ENCODE measurements at places on chromosomes 12 and 14.

- no peak for DNase-seq
Observed at GRCh38 chr12:3044141-3044630, 33.0 kb upstream of the TSPAN9 start.

GRCh38 chr14:92656306-92657081 lies 91.9 kb downstream of the LGMN start:
- no peak for DNase-seq

GRCh38 chr14:40093800-40094199 lies 661.6 kb upstream of the FBXO33 start:
- DNase-seq = no peak

- DNase-seq = no peak
Observed at GRCh38 chr14:45095143-45095542, 11.2 kb downstream of the PRPF39 start.

- DNase-seq = peak; percentile 91
Observed at GRCh38 chr12:127559349-127560040, 707.5 kb upstream of the TMEM132C start.

DNA sequence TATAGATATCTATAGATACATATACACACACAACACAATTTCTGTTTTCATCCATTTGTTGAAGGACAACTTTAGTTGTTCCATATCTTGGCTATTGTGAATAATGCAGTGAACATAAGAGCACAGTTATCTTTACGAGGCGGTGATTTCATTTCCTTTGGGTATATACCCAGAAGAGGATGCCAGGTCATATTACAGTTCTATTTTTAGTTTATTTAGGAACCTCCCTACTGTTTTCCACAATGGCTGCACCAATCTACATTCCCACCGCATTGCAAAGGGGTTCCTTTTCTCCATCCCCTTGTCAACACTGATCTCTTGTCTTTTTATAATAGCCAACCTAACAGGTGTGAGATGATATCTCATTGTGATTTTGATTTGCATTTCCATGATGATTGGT lies 143.4 kb upstream of the ARHGAP5 start:
- no peak for DNase-seq

DNA sequence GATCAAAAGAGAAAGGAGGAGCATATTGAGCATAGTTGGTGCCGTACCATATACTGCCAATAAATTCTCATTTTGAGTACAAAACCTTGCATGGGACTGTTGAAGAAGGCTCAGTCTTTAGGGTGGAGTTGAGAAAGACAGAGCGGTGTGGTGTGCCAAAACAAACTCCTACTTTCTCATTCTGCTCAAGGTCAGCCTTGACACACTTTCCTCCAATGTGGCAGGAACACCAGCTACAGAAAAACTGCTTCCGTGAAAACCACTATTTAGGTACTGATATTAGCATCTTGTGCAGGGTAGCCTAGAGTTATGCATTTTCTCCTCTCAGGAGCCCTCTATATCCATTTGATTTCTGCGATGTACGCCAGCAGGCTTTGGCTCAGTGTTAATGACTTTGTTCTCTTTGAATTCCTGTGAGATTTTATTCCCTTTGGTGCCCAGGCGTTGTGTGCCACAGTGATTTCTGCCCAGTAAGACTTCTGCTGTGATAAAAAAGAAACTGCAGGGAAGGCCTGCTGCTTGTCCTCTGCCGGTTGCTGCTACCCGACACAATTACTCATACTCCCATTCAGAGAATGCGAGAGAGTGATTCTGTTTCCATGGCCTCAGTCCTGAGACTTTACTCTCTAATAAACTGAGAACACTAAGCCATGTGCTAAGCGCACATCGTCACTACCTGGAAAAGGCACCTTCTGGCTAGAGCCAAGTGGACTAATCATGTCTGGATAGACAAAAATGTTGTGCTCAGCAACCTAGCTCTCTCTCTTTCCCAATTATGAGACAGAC lies 88.3 kb upstream of the MDM1 start:
- DNase-seq = peak; percentile 35

- no peak for DNase-seq
Observed at GRCh38 chr14:69154779-69155178, 1.9 kb upstream of the DCAF5 start.

- DNase-seq = no peak
Observed at GRCh38 chr12:8712572-8712971, 14.8 kb downstream of the RIMKLB start.

- DNase-seq = no peak
Observed at GRCh38 chr12:61282790-61283575, 977.2 kb upstream of the USP15 start.

DNA sequence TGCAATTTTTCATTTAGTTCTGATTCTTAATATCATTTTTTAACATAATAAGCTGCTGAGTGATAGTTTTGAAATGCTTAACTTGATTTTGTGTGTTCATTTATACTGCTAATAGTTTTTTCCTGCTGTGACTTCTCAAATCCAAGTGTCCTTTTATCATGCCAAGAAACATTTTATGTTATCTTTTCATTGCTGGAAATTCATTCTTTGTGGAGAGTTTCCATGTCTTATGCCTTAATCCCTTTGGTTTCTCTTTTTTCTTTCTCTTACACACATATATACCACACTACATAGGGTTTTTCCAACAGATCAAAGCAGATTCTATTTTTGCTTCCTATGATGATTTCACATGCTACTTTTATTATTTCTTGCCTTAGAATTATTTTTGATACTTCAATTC lies 981.1 kb downstream of the SLC6A15 start:
- no peak for DNase-seq

GRCh38 chr12:29545102-29545467 lies 47.6 kb upstream of the OVCH1 start:
- no peak for DNase-seq

DNA sequence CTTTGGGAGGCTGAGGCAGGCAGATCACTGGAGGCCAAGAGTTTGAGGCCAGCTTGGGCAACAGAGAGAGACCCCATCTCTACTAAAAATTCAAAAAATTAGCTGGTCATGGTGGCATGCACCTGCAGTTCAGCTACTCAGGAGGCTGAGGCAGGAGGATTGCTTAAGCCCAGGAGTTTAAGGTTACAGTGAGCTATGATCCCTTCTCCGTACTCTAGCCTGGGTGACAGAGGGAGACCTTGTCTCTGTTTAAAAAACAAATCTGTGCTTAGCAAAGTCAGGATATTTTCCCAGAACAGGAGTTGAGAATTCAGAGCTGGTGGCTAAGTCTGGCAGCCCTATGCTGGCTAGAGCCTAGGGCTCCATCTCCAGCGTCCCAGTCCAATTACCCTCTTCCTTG lies 142.9 kb upstream of the PZP start:
- no peak for DNase-seq

DNA sequence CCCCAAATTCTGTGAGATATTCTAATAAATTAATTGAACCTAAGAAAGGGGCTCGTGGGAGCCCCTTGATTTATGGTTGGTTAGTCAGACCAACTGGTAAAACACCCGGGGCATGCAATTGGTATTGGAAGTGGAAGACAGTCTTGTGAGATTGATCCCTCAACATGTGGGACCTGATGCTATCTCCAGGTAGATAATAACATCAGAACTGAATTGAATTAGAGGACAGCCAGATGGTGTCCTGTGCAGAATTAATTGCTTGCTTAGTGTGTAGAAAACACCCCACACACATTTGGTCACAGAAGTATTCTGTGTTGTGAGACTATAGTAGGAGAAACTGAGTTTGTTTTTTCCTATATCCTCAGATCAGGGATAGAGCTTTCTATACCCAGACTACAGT lies 22.0 kb downstream of the PYROXD1 start:
- no peak for DNase-seq

DNA sequence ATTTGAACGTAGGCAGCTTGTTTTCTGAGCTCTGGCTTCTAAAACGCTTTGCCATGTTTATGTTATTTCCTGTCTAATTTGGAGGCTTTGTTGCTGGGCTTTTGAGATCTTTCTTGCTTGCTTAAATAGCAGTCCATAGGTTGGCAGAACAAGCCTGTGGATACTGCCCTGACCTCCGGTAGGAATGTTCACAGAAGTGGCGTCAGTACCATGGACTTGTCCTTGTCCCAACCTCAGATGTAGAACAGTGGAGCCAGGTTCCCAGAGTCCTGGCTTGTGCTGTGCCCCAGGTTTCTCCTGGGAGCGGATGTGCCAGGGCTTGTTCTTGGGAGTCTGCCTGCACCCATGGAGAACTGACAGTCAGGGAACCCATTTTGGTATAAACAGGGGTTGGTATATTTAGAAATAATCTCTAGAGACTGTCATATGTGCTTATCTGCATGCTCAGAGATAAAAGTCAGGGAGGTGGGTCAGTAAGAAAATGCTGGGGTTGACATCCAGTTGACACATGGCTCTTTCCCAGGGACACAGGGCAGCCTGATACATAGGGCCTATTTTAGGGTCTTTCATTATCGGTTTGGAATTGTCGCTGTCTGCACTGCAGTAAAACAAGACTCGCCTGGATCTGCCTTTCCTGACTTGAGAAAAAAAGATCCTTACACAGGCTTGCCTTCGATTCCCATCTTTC lies 22.9 kb downstream of the CACNA1C start:
- no peak for DNase-seq

GRCh38 chr12:98178126-98178525 lies 337.3 kb upstream of the TMPO start:
- DNase-seq = no peak

DNA sequence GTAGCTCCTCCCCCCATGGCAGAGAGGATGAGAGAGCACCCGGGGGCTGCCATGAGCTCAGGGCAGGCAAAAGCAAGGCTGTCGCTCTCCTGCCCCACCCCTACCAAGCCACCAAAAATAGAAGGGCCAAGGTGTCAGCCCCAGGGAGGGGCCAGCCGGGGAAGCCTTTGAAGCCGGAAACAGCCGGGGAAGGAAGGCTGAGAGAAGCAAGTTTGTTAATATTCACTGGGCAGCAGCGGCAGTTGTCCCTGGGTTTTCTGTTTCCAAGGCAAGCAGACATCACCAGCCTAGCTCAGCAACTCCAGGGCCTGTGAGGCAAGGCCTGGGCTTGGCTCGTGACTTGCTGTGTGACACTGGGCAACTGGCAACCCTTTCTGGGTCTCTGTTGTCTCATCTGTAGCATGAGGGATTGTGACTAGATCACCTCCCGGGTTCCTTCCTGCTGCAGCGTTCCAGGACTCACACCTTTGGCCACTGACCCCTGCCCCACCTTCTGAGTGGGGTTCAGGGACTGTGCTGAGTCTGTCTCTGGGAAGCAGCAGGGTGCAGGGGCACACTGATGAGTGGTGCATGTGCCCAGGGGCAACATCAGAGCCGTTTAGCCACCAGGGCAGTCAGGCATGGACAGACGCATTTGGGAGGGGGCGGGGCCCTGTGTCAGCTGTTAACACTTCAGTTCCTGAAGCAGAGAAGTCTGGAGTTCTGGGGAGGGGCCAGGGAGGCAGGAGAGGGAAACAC lies 24.3 kb downstream of the SYNDIG1L start:
- no peak for DNase-seq

- no peak for DNase-seq
Observed at GRCh38 chr12:88562151-88562550, 18.1 kb downstream of the KITLG start.

- no peak for DNase-seq
Observed at GRCh38 chr14:91890291-91890749, 23.0 kb upstream of the TC2N start.

GRCh38 chr12:123115409-123116121 lies 35.3 kb downstream of the PITPNM2 start:
- peak; percentile 86 for DNase-seq

GRCh38 chr12:20248646-20249045 lies 119.7 kb upstream of the PDE3A start:
- no peak for DNase-seq

- DNase-seq = no peak
Observed at GRCh38 chr12:119036878-119037825, 55.8 kb downstream of the SRRM4 start.

GRCh38 chr14:94542111-94542810 lies 19.0 kb upstream of the SERPINA4 start:
- DNase-seq = peak; percentile 35

DNA sequence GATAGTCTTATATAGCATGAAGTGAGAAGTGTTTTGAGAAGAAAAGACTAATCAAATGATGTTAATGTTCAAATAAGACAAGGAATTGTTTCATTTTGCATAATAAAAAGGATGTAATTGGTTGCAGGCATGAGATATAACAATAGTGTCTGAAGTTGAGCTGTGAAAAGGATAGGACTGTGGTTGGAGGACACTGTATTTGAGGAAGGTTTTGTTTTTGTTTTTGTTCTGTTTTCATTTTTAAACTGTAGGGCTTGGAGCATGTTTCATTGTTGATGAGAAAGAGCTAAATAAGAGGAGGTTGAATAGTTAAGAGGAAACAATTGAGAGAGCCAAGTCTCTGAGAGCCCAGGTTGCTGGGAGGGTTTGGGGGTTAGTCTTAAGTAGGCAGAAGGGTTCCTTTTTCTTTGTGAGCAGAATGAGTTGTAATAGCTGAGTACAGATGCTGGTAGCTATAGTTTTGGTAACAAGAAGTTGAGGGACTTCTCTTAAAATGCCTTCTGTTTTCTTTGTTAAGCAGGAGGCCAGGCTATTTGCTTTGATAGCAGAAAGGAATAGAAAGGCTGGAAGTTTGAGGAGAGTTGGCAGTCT lies 58.4 kb downstream of the CCDC91 start:
- DNase-seq = no peak

DNA sequence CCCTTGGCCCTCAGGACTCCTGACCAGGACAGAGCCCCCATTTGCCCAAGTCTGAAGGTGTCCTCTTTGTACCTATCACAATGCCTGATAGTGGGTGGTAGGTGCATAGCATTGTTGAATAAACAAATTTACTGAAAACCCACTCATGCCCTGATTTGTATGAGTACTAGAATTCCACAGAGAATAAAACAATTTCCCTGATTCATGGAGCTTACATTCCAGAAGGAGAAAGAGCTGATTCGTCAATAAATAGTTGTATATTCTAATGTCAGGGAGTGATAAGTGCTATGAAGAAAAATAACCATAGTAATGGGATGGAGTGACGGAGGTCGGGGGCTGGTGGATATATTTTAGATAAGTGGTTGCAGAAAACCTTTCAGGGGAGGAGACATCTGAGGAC lies 117.0 kb downstream of the SRGAP1 start:
- no peak for DNase-seq

GRCh38 chr12:57609781-57610553 lies 1.3 kb upstream of the ARHGEF25 start:
- no peak for DNase-seq

DNA sequence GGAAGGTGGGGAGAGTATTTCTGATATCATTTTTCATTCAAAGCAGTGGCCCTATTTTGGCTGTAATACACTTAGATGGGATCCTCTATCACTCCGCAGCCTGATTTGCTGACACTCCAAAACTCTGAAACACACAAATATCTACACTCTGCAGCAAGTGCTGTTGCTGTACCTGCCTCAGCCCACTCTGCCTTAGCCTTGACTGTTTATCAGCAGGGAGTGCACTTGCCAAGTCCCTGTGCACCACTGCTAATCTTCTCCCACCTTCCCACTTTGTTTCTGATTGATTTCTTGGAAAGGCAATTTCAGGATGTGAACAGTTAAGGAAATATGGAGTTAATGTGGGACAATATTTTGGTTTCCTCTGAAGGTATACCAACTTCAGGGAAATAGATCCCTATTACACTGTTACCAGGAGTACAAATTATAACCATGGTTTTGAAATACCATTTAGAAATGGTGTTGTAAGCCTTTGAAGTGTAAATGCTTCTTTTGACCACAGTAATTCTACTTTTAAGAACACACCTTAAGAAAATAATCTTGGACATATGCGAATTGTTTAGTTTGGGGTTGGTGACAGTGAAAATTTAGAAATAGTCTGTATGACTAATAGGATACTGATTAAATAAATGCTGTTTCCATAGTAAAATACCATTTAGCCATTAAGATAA lies 59.3 kb downstream of the MBIP start:
- no peak for DNase-seq
